ENCODE measurements at places on chromosomes 4 and X. TPM values are rescaled to one million over a fixed set of nuclear protein-coding genes. Genes with fewer than 3 reads are reported as not detected.

GRCh38 chr4:108763226-108763593, 357 bp upstream of the ETNPPL start:
- no peak for DNase-seq

DNA sequence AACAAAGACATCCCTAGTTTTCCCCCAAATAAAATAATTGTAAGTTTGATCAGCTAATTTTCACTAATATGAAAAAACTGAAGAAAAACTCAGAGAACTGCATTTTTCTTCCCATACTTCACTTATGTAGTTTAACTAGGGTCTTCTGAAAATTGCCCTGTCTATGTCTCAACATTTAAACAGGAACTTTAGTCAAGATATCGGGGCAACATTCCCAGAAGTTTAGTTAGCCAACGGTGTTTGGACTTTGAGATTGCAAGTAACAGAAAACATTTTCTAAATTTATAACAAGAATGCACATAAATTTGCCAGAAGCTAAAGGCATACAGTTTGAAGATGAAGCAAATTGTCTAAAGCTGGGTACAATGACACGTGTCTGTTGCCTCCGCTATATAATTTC, 201.1 kb downstream of the ARAP2 start:
- no peak for DNase-seq

DNA sequence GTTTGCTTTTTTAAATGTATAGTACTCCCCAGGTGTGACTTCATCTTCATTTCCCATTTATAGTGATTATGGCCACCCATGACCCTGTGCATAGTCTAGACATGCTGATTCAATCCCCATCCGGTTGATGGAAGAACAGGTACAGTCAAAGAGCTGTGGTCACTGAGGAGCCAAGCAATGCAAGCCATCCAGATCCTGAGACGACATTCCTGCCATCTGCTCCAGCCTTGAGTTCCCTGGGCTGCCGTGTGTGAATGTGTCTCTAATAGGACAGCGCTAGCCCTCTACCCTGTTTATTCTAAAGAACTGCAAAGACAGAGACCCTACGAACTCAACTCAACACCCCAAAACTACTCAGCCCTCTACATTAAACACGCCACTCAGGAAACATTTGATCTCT, 1.7 kb downstream of the KCNIP4 start:
- DNase-seq: no peak

- no peak for DNase-seq
Observed at GRCh38 chr4:27009539-27009938, 148.9 kb downstream of the STIM2 start.

- DNase-seq: no peak
Observed at GRCh38 chrX:133653358-133653757, 238.1 kb upstream of the GPC4 start.

The ARHGEF38 gene
- 41.1 TPM for total RNA-seq

DNA sequence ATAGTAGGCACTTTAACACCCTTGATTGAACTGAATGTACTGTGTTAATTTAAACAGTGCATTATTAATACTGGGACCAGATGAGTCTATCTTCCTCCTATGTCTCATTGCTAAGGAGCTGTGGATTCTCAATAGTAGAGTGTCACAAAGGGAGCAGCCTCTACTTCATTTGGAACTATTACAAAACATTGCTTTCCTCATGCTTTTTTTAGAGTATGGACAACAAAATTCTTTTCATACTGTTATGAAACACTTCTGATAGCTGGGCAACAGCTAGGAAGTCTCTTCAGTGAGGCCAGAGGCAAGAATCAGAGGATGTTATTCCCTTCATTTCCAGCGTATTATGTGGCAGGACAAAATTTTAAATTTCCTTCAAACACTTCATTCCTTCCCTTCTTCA, 160.8 kb downstream of the FBXO8 start:
- no peak for DNase-seq

The TKTL2 gene
- total RNA-seq: not detected

DNA sequence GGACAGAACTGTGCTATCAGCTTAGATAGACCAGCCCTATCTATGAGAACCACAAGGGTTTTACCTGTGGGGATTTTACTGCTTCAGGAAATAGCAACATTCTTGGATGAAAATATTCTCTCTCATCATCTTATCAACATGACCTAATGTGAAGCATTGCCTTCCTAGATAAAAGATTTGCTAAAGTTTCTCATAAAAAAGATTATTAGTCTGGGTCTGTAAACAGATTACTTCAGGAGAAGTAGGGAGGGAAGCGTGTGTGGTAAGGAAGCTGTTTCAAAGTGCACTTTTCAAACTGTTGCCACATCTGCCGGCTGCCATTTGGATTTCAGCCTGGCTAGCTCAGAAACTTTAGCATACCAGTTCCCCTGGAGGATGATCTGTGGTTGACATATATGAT, at the start of gene NOX1:
Gene NOX1, minus strand, starts transcription at position 35 of the 400 bp plus-strand sequence. CDS start 220 bp downstream, outside the sequence.
- DNase-seq: no peak

- DNase-seq: no peak
Observed at GRCh38 chr4:31045724-31046318, 325.7 kb downstream of the PCDH7 start.

The CENPVL2 gene
- not detected for total RNA-seq

DNA sequence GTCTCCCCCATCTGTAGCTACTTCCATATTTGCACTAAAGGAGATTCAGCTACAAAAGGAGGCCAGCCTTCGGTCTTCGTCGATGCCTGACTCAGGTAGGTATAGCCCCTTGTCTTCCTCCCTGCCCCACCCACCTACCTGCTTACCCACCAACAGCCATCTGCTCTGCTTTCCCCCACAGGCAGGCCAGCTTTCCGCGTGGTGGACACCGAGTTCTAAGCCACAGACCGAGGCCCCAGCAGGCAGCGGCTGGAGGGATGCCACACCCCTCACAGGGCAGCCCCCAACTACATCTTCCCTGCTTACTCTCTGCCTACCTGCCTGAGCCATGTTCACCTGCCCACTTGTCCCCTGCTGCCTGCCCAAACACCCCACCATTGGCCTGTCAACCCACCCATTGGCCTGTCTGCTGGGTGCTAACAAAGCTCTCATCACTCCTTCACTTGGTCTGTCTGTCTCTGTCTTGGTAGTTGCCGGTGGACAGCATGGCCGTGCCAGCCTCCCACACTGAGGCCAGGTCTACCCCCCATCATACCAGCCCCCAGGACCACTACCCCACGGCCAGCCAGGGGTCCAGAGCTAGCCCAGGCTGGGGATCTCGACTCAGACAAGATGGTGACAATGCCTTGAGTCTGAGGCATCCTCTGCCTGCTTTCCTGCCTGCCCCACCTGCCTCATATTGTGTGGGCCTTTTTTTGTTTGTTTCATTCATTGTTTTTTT, 4.1 kb upstream of the USP11 start:
- no peak for DNase-seq

GRCh38 chr4:55618546-55619143, 17.5 kb downstream of the NMU start:
- DNase-seq: no peak

- DNase-seq: no peak
Observed at GRCh38 chrX:48677516-48677915, 6.1 kb upstream of the WAS start.

- DNase-seq: no peak
Observed at GRCh38 chrX:2513121-2513664, 12.4 kb upstream of the DHRSX start.

The TEX13C gene
- not detected for total RNA-seq

- DNase-seq: peak; percentile 58
Observed at GRCh38 chr4:2448589-2448988, 20.3 kb upstream of the RNF4 start.

DNA sequence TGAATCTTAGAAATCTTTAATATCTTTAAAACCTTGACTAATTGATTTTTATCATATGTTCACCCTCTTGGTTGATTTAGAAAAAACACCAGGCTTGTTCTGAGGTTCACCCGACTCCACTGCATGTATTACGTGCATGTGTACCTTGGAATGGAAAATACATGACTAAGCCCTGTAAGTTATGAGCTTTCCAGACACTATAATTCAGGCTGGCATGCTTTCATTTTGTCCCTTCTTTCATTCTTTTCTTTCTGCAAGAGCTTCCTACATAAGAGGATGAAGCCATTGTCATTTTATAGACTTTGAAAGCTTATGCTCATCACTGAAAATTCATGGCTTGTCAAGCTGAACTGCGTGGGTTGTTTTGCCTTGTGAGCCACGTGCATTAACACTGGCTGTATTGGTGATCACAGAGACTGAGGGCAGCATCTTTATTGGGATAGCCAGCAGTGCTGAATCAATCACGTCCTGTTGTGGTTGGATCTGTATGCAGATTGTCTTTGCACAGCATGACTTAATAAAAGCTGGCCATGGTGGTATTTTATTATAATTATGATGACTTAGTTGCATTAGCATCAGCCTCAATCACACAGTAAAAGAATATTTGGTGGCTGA, 141.9 kb downstream of the SLIT2 start:
- DNase-seq: no peak

DNA sequence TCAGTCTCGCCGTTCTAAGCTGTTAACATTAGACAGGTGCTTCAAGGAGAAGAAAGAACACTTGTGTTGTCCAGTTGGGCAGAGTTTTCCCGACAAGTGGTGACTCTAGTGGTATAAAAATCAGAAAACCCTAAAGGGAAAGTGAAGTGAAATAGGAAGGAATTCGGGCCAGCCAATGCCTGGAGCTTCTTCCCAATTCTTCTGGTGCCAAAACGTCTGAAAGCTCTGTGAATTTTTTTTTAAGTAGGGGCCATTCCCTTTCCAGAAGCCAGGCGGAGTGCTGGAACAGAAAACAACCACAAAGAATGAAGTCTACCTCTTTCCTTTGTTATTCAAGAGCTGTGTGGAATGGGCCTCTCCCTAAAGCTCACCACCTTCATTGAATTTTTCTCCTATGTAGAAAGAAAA, 43.1 kb upstream of the PPARGC1A start:
- no peak for DNase-seq

The CTAG1A gene
- not detected for total RNA-seq

DNA sequence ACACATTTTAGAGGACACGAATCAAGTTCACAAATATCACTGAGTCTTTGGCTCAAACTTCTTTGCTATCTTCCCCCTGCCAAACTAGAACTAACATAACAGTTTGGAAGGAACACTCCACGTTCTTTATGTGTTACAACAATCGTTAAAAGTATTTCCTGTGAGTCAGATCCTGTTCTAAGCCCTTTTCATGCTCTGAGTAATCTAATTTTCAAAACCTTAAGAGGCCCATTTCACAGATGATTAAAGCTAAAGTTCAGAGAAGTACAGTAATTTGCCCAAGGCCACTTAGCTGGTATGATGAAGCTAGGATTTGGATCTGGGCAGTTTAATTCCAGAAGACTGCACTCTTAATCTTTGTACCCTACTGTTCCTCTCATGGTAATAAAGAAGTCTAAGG, 854.4 kb upstream of the INTU start:
- no peak for DNase-seq

The GAGE12G gene
- total RNA-seq: not detected

- peak; percentile 48 for DNase-seq
Observed at GRCh38 chrX:1336331-1336943, at the start of gene IL3RA. Gene IL3RA (plus strand): TSS chrX:1336785. CDS start chrX:1341766, 4,981 bp downstream.

The SSX3 gene
- total RNA-seq: not detected

- no peak for DNase-seq
Observed at GRCh38 chr4:113537203-113537602, 224.3 kb downstream of the CAMK2D start.

The NLGN4X gene
- total RNA-seq: 5.6 TPM

GRCh38 chr4:105630670-105631655, 77.5 kb downstream of the INTS12 start:
- peak; percentile 84 for DNase-seq

DNA sequence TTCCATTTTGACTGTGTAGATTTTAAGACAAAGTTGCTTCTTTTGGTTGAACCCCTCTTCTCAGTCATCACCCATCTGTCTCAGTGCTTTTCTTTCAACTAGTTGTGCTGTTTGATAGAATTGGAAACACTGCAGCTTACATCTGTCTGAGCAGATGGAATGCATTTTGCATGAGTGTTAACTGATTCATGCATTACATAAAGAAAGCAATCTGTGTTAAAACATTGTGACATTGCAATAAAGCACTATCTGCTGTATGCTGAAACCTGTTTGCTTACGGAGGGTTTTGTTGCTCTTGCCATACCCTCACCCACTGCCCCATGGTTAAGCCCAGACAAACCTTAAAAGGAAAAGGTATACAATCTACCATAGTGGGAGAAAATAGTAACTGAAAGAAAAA, 47.4 kb downstream of the NRK start:
- no peak for DNase-seq

The AFP gene
- total RNA-seq: not detected

GRCh38 chrX:85963736-85964135, 83.6 kb downstream of the CHM start:
- no peak for DNase-seq

The PRRG3 gene
- 0.44 TPM for total RNA-seq

DNA sequence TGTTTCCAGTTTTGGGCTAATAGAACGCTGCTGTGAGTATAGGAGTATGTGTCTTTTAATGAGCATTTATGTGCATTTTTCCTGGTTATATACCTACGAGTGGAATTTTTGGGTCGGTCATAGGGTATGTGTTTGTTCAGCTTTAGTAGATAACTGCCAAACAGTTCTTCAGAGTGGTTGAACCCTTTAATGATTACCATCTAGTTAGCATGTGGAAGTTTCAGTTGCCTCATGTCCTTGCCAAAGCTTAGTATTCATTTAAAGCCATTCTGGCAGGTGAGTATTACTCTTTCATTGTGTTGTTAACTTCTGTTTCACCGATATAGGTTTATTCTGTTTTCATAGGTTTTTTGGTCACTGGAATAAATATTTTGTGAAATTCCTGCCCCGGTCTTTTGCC, 229.1 kb downstream of the ARHGAP10 start:
- DNase-seq: no peak

DNA sequence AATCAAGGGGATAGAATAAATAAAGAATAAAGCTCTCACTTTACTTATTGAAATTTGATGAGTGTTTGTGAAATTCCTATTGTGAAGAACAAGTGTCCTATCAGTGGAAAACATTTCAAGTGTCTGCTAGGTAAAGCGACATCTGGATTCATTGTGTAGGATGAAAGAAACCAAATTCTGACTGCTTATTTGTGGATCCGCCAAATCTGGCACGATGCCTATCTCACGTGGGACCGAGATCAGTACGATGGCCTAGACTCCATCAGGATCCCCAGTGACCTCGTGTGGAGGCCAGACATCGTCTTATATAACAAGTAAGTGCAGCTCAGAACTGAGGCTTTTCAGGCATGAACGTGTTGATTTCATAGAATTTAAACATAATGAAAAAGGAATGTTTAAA, 1.9 kb downstream of the CHRNA9 start:
- DNase-seq: no peak

The WDR1 gene
- 313 TPM for total RNA-seq

The DDX60 gene
- 31.6 TPM for total RNA-seq
